ENCODE measurements at places on chromosomes 11 and 22.
A peak's percentile ranks its signal among the peaks of the same experiment; 100 is the strongest.

GRCh38 chr11:2927851-2928604 lies 1.2 kb downstream of the PHLDA2 start:
- DNase-seq, result peak; percentile 25

GRCh38 chr11:8126649-8127289 lies 42.1 kb downstream of the RIC3 start:
- no peak for DNase-seq

GRCh38 chr22:45430871-45431270 lies 17.4 kb downstream of the RIBC2 start:
- DNase-seq, result no peak

GRCh38 chr22:40668611-40669411 lies 10.5 kb upstream of the MCHR1 start:
- peak; percentile 100 for DNase-seq

DNA sequence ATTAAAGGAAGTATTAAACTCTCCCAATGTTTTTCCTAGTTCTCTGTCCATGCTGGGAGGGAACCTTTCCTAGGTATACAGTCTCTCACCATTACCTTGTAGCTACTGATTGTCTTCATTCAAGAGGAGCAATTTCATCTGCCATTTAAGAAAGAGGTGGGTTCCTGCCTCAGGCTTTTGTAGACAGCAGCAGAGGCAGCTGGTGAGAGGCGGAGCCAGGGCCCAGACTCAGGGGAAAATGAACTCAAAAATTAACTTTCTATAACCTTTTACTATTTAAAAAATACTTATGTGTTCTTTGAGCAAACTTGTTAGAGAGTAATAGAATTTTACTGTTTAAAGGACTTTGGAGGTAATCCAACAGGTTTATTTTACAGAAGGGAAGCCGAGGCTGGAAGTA lies 133.0 kb downstream of the SNX19 start:
- no peak for DNase-seq

DNA sequence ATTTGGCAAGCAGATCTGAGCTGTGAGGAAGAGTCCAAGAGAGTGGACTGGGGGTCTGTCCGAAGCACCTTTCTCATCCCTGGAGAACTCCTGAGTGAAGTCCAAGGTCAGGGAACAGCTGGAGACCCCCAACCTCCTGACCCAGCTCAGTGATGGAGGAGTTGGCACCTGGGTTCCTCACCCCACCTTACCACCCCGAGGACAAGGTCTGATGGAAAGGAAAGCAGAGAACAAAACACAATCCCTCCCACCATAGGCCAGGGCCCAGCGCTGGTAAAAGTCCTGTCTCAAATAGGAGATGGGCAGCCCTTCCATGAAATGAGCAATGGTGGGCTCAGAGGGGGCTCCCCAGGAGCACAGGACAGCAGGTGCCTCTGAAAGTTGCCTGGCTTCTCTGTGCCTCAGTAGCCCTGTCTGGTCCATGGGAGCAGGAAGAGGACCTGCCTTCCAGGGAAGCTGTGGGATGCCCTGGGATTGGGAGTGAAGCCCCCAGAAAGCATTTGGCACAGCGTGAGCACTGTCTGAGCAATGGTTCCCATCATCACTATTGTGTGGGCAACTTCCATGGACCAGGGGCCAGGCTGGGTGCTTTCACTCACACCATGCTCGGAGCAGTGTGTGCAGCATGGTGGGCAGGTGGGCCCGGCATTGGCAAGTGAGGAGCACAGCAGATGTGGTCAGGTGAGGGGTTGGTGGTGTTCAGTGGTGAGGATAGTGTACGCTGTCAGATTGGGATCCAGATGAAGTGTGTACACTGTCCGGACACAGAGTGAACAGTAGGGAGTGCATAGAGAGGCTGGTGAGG lies 7.5 kb downstream of the TRIM29 start:
- no peak for DNase-seq

DNA sequence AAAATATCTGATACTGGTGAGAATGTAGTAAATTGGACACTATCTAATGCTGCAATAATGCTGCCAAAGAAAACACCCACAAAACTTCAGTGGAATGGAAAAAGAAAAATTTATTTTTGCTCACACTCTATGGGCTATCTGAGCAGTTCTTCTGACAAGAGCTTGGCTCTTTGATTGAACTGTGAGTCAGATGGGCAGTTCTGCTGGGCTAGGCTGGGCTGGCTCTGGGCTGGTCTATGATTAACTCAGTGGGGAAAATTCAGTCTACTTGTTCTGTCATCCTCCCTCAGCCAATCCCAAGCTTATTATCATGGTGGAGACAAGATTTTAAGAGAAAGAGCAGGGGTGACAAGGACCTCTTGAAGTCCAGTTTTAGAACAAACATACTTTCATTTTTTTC lies 1404.8 kb downstream of the LRRC4C start:
- DNase-seq, result no peak

GRCh38 chr11:2307501-2308331 lies 5.9 kb downstream of the TSPAN32 start:
- DNase-seq, result no peak

- DNase-seq, result no peak
Observed at GRCh38 chr22:47280301-47280700, 517.9 kb downstream of the TBC1D22A start.

DNA sequence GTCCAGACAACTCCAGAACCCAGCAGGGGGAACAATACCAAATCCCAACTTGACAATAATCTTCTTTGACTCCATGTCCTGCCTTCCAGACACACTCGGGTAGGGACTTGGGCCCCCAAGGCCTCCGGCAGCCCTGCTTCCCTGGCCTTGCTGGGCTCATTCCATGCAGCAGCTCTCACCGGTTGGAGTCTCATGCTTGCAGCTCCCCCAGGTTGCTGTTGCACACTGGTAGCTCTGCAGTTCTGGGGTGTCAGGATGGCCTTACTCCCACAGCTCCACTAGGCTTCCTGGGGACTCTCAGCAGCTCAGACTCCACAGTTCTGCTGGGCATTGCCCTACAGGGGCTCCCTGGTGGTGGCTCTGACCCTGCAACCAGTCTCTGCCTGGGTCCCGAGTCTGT lies 42.8 kb downstream of the ST3GAL4 start:
- DNase-seq, result no peak

GRCh38 chr11:76835928-76836612 lies 24.6 kb upstream of the ACER3 start:
- no peak for DNase-seq

- DNase-seq, result peak; percentile 11
Observed at GRCh38 chr11:65305501-65306268, 9.0 kb upstream of the CDC42EP2 start.

- DNase-seq, result no peak
Observed at GRCh38 chr11:108693852-108694251, 29.0 kb downstream of the DDX10 start.

All from SK-MEL-5 (cell line).